ENCODE measurements at places on chromosomes 6 and 20. TPM values are rescaled to one million over a fixed set of nuclear protein-coding genes. Genes with fewer than 3 reads are reported as not detected.

Gene C6orf163
- 0.55 TPM for total RNA-seq

- H3K36me3 ChIP-seq = peaks cover 4% of the 10 kb centered on the region
- H3K27me3 ChIP-seq = peaks cover 1% of the 10 kb centered on the region
- no peak for DNase-seq
- peaks cover 16% of the 10 kb centered on the region for H3K4me1 ChIP-seq
- no peak overlapping the region for H3K27ac ChIP-seq
Measured at GRCh38 chr6:81640126-81640525, 112.4 kb downstream of the TENT5A start.

GRCh38 chr6:72363844-72364740, 257.8 kb upstream of the KCNQ5 start:
- peak; percentile 93 for DNase-seq
- peak overlapping the region; percentile 47 for H3K4me3 ChIP-seq
- peak overlapping the region; percentile 71 for H3K27ac ChIP-seq
- peaks cover 34% of the 10 kb centered on the region for H3K4me1 ChIP-seq

DNA sequence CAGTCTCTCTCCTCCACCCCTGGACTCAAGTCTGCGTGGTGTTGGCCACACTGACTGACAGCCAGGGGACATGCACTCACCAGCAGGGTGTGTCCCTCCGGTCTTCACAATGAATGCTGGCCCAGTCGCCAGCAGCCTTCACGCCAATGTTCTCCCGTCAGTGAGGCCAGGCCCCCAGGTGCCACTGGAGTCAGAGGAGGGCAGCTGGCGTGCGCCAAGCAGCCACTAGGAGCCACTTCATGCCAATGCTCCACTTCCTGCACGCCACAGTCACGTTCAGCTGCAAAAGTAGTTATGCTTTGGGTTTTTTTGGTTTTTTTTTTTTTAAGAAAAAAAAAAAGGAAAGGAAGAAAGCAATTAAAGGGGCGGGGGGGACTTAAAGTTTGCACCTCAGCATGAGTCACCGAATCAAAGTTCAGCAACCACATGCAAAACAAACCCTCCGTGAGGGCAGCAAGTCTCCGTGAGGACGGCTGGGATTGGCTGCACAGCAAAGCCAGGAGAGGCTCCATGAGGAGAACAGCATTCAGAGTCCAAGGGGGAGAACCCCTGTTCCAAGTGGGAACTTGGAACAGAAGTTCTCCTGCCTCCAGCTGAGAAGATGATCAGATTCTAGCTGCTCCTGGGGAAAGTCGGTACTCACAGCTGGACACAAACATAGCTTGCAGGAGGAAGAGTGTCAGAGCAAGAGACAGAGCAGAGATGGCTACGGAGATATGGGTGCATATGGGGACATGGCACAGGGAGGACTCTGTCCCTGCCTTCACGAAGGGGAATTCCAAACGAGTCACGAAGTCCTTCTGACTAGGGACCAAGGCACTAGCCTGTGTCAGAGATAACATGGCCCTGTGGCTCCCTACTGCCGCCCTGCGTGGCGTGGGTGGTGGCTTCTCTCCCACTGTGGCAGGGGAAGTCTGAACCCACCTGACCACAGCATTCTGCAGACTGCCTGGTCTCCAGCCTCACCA, at the start of gene ZC3H12D:
ZC3H12D (minus strand) TSS at position 282 of the 968 bp plus-strand sequence. CDS start 10,471 bp downstream, outside the sequence.
- peaks cover 11% of the 10 kb centered on the region for H3K4me1 ChIP-seq
- no peak within 1 kb of the TSS for H3K4me3 ChIP-seq
- H3K36me3 ChIP-seq = no peaks in the 10 kb centered on the region

- H3K27me3 ChIP-seq = no peaks in the 10 kb centered on the region
- H3K4me1 ChIP-seq = peaks cover 20% of the 10 kb centered on the region
- no peaks in the 10 kb centered on the region for H3K36me3 ChIP-seq
- H3K27ac ChIP-seq = no peak overlapping the region
- H3K4me3 ChIP-seq = no peak overlapping the region
Measured at GRCh38 chr6:81727876-81728517, 24.5 kb downstream of the TENT5A start.

DNA sequence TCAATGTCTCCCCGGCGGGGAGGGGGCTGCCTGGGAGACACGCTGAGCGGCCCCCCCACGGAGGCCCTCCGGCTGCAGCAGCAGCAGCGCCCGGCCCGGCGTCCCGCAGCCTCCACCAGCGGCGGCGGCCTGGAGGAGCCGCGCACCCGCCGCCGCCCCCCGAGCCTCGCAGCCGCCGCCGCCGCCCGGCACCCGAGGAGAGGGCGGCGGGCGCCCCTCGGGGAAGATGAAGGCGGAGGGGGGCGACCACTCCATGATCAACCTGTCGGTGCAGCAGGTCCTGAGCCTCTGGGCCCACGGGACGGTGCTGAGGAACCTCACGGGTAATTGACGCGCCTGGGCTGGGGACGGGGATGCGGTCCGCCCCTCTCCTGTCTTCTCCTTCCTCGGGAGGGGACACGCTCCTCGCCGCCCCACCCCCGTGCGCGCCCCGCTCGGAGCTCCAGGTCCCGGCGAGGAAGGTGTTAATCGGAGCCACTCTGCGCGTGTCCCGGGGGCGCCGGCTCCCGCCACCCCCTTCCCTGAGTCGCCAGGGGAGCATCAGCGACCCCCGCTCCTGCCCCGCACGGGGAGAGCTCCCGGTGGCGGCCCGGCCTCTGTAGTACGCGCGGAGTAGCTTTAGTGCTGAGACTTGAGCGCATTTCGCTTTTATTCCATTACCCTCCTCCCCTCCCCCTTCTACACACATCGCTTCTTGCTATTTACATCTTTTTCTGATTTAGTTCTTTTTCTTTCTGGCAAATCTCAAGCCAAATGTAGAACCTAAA, 686 bp downstream of the TMEM170B start:
- H3K4me3 ChIP-seq = peak overlapping the region; percentile 49
- peaks cover 6% of the 10 kb centered on the region for H3K4me1 ChIP-seq
- no peak for DNase-seq
- H3K27ac ChIP-seq = no peak overlapping the region
- H3K36me3 ChIP-seq = no peaks in the 10 kb centered on the region

- H3K4me1 ChIP-seq = peaks cover 50% of the 10 kb centered on the region
- H3K36me3 ChIP-seq = peaks cover 25% of the 10 kb centered on the region
- peak overlapping the region; percentile 29 for H3K27ac ChIP-seq
- no peak overlapping the region for H3K4me3 ChIP-seq
Measured at GRCh38 chr6:7125290-7125689, 17.5 kb downstream of the RREB1 start.

DNA sequence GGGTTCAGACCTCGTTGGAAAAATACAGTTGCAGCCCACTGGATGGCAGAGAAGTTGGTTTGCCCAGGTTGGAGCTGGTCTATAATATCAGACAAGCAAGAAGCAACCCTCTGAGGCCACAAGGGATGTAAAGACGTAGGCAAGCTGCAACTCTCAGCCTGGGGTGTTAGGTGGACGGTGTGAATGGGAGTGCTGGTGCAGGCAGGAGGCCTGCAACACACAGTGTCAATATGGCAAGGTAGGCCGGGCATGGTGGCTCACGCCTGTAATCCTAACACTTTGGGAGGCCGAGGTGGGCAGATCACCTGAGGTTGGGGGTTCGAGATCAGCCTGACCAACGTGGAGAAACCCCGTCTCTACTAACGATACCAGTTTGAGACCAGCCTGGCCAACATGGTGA, 10.5 kb downstream of the VPS16 start:
- H3K4me1 ChIP-seq = no peaks in the 10 kb centered on the region
- 0 out of 2 replicates have a peak, but pooled peaks cover 4% of the 10 kb centered on the region for H3K36me3 ChIP-seq
- no peak overlapping the region for H3K27ac ChIP-seq
- no peaks in the 10 kb centered on the region for H3K27me3 ChIP-seq

Gene STX16
- total RNA-seq = 50.1 TPM

GRCh38 chr20:3092611-3093379, 8.3 kb upstream of the AVP start:
- H3K27me3 ChIP-seq = peaks cover 32% of the 10 kb centered on the region
- H3K36me3 ChIP-seq = no peaks in the 10 kb centered on the region
- peaks cover 5% of the 10 kb centered on the region for H3K4me1 ChIP-seq
- DNase-seq = no peak

DNA sequence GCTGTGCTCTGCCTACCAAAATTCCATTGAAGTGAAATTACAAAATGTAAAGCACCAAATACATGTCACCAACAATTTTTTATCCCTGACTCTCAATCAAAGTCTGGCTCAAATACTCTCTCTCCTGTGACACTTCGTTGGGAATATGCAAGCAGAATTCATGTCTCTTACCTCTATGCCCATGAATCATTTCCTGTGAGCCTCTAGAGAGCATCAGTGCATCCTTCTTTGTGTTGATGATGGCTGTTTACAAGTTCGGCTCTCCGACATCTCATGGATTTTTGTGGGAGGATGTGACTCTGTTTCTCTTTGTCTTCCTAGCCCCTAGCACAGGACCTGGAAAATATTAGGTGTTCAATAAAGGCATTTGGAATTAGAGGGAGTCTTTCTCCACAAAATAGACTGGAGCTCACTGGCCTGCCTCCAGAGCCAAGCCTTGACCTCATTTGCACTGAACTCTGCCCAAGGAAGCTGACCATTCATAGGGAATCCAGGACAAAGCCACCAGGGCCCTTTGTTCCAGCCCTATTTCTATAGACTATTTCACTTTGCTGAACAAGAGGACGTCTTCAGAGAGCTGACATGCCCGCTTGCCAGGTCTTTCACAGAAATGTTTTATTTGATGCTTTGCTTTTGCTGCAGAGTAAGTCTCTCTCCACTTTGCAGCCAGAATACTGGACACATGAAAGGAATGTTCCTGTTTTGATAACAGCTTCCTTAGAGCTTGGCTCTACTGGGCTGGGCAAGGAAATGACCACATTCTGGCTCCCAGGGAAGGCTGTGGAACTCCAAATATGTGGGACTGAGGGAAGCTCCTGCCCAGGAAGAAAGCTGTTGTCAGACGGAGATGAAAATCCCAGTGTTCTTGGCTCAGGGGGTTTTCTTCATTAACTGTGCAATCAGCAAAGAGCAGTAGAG, 194.5 kb upstream of the CDYL start:
- H3K36me3 ChIP-seq = peaks cover 8% of the 10 kb centered on the region
- peaks cover 69% of the 10 kb centered on the region for H3K4me1 ChIP-seq
- H3K27me3 ChIP-seq = no peaks in the 10 kb centered on the region
- DNase-seq = peak; percentile 93
- H3K4me3 ChIP-seq = peak overlapping the region; percentile 84
- peak overlapping the region; percentile 96 for H3K27ac ChIP-seq

Gene PTCRA
- not detected for total RNA-seq

- H3K4me1 ChIP-seq = peaks cover 24% of the 10 kb centered on the region
- peak; percentile 31 for DNase-seq
- no peaks in the 10 kb centered on the region for H3K27me3 ChIP-seq
- no peak overlapping the region for H3K27ac ChIP-seq
- H3K36me3 ChIP-seq = peaks cover 26% of the 10 kb centered on the region
Measured at GRCh38 chr6:43009124-43009523, 4.6 kb downstream of the MEA1 start.

Gene PTPRT
- not detected for total RNA-seq

DNA sequence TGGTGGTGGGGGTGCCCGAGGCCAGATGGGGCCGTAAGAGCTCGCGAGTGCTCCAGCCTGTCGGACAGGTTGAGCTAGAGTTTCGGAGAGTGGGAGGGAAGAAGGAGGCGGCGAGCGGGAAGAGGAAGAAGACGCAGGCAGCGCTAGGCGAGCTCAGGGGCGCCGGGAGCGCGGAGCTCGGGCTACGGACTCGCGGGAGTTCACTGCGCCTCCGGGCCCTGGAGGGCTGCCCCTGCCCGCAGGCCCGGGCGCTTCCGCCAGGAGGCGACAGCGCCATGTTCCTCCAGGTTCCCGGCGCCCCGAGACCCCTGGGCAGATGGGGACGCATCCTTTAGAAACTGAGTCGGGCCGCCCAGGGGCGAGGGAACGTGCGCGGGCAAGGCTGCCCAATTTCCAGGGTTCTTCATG, 984 bp downstream of the TFAP2C start:
- H3K4me3 ChIP-seq = peak overlapping the region; percentile 87
- peak overlapping the region; percentile 33 for H3K27ac ChIP-seq
- DNase-seq = peak; percentile 78
- peaks cover 3% of the 10 kb centered on the region for H3K27me3 ChIP-seq
- H3K4me1 ChIP-seq = peaks cover 21% of the 10 kb centered on the region

DNA sequence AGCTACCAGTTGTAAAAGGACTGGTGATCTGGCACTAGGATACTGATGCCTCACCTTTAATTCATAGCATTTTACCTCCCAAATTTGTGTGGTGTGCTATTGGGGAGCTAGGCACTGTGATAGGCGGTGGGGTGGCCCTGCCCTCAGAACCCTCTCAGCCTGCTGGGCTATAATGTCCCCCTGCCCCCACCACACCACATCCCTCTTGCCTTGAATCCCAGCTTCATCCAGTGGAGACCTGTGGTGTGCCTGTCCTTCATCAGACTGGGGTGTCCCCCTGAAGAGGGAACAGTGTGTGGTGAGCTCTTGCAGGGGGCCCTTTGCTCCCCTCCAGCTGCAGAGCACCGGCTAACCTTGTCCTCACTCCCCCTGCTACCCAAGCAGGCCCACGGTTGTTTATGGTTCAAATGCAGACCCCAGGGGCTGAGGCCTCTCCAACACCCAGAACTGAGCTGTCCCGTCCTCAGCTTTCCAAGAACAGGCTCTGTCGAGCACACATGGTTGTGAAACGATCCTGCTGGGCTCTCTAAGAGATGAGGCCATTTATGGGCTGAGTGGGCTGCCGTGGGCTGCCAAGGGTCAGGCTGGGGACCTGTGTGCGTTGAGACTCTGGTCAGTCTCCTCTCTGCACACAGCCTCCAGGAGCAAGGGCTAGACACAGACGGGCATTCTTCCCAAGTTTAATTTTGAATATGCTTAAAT, 26.9 kb upstream of the VEGFA start:
- H3K27ac ChIP-seq = no peak overlapping the region
- no peaks in the 10 kb centered on the region for H3K4me1 ChIP-seq
- no peaks in the 10 kb centered on the region for H3K36me3 ChIP-seq
- DNase-seq = no peak
- H3K27me3 ChIP-seq = peaks cover 44% of the 10 kb centered on the region

Gene PRDM13
- total RNA-seq = not detected

GRCh38 chr6:30612213-30612612, 4.8 kb downstream of the PPP1R10 start:
- no peak overlapping the region for H3K4me3 ChIP-seq
- H3K27me3 ChIP-seq = peaks cover 28% of the 10 kb centered on the region
- H3K36me3 ChIP-seq = peaks cover 74% of the 10 kb centered on the region
- DNase-seq = peak; percentile 43

GRCh38 chr20:59481477-59482018, 122.8 kb upstream of the PHACTR3 start:
- H3K4me3 ChIP-seq = no peak overlapping the region
- H3K4me1 ChIP-seq = no peaks in the 10 kb centered on the region
- no peak overlapping the region for H3K27ac ChIP-seq
- DNase-seq = no peak
- peaks cover 4% of the 10 kb centered on the region for H3K27me3 ChIP-seq
- H3K36me3 ChIP-seq = no peaks in the 10 kb centered on the region

DNA sequence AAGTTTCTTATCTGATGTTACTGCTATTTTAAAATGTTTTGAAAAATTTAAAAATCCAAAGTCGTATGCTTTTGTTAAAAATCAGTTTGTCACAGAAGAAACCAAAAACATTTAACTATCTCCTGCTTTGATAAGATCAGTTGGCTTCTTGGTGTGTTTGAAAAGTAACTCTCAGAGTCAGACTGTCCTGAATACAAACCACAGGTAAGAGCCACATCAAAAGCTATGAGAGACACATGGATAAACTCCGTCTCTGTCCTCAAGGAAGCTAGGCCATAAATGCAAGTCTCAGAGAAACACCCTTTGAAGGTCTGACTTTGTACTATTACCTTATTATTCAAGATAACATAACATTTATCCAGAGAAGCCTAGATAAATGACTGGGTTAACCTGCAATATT, 7.7 kb downstream of the HBS1L start:
- no peaks in the 10 kb centered on the region for H3K27me3 ChIP-seq
- H3K36me3 ChIP-seq = peaks cover 17% of the 10 kb centered on the region
- H3K4me1 ChIP-seq = peaks cover 40% of the 10 kb centered on the region

Gene SLC16A10
- total RNA-seq = not detected

- H3K27ac ChIP-seq = no peak overlapping the region
- no peak for DNase-seq
- peaks cover 4% of the 10 kb centered on the region for H3K36me3 ChIP-seq
- no peak overlapping the region for H3K4me3 ChIP-seq
Measured at GRCh38 chr6:162069995-162070394, 657.6 kb downstream of the PRKN start.
